Large intestine (tissue), 12 donors: ENCODE measurements at places on chromosomes 12 and 14. TPM values are rescaled to one million over a fixed set of nuclear protein-coding genes. Genes with fewer than 3 reads are reported as not detected.

LIN7A gene
- polyA plus RNA-seq = 10.1 TPM

GLIPR1L1 gene
- 0.27 TPM for polyA plus RNA-seq

LAG3 gene
- 2.1 TPM for polyA plus RNA-seq

OR6C2 gene
- polyA plus RNA-seq = not detected

PPFIA2 gene
- 2.4 TPM for polyA plus RNA-seq

BEST3 gene
- 0.24 TPM for polyA plus RNA-seq

CD69 gene
- polyA plus RNA-seq = 12.3 TPM

GSC gene
- polyA plus RNA-seq = 0.10 TPM

RTN1 gene
- 45.0 TPM for polyA plus RNA-seq

MED6 gene
- 31.6 TPM for polyA plus RNA-seq

DNA sequence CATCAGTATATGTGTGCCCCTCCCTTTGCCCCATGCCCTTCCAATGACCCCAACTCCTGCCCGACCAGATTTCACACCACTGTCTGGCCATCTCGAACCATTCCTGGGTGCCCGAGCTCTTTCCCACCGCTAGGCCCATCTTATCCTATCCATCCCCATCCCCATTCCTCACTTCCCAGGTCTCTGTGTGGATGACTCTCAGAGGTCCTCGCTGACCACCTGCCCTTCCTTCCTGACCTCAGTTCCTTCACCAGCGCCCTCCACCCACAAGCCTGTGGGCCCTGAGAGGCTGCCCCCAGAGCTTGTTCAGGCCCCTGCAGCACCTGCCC, 49.1 kb downstream of the CYP46A1 start:
- H3K4me3 ChIP-seq = no peak overlapping the region
- no peak for DNase-seq
- H3K27ac ChIP-seq = no peak overlapping the region
- H3K4me1 ChIP-seq = peaks cover 30% of the 10 kb centered on the region
- peaks cover 3% of the 10 kb centered on the region for H3K27me3 ChIP-seq
- no peaks in the 10 kb centered on the region for H3K36me3 ChIP-seq

- H3K4me3 ChIP-seq = no peak overlapping the region
- no peaks in the 10 kb centered on the region for H3K27me3 ChIP-seq
- no peak overlapping the region for H3K27ac ChIP-seq
These were observed 3.3 kb downstream of the EEF1AKMT3 start for GRCh38 chr12:57775563-57776246.

GRCh38 chr12:53344824-53345485, 8.8 kb upstream of the SP7 start:
- DNase-seq = no peak
- H3K4me3 ChIP-seq = peak overlapping the region; percentile 50
- H3K27ac ChIP-seq = peak overlapping the region; percentile 33
- peaks cover 7% of the 10 kb centered on the region for H3K4me1 ChIP-seq
- peaks cover 10% of the 10 kb centered on the region for H3K27me3 ChIP-seq

DNA sequence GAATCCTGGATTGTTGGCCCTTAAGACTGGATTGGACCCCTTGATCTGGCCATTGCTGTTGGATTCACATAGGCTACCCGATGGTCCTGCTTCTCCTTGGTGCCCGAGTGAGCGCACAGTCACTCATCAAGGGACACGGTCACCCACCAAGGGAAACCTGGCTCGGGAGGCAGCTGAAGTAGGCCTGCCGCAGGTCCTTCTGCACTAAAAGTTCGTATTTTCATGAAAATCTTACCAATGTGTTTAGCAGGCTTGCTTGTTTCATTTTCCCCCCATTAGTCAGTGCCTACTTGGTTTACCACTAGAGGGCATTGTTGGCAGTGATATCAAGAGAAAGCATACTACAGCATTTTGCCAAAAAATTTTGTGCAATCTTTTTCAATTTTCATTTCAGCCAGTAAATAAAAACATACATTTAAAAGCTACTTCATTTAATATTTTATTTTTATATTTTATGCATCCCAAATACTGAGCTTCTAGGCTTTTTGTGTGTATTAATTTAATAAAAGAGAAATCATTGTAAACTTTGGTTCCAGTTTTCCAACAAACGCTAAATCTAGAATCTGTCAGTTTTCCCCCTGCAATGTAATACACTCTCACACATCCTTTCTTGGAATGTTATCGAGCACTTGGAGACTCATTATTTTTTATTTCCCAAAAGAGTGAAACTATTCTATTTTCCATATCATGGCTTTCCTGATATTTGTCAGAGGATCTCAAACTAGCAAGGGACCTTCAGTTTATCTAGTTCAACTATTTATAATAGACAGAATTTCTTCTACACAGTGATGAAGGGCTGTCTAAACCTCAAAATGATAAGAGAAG, 116.7 kb downstream of the LMNTD1 start:
- H3K4me3 ChIP-seq = peak overlapping the region; percentile 13
- no peaks in the 10 kb centered on the region for H3K36me3 ChIP-seq
- DNase-seq = peak; percentile 58
- peaks cover 17% of the 10 kb centered on the region for H3K4me1 ChIP-seq

- H3K27me3 ChIP-seq = no peaks in the 10 kb centered on the region
- no peaks in the 10 kb centered on the region for H3K4me1 ChIP-seq
- no peak overlapping the region for H3K27ac ChIP-seq
These were observed 316.5 kb upstream of the OR4E1 start for GRCh38 chr14:21990116-21990515.

DNA sequence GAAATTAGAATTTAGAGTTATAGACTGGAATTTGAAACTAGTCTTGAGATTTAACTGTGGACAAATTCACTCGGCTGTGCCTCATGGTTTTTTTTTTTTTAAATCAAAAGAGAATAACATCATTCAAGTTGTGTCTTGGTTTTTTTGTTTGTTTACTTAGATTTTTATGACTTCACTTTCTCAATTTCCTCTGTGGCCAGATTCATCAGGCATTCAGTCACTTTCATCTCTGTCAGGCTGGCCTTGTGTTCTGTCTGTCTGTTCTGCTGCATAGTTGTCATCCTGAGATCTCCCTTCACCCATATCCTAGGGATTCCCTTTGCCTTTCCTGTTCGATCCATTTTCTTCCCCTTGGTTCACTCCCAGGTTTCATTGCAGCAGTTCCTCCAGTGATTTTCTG, 10.0 kb downstream of the MARK3 start:
- H3K4me3 ChIP-seq = no peak overlapping the region
- no peaks in the 10 kb centered on the region for H3K36me3 ChIP-seq
- H3K27me3 ChIP-seq = no peaks in the 10 kb centered on the region
- H3K27ac ChIP-seq = no peak overlapping the region

- H3K36me3 ChIP-seq = no peaks in the 10 kb centered on the region
- no peak overlapping the region for H3K4me3 ChIP-seq
- no peaks in the 10 kb centered on the region for H3K4me1 ChIP-seq
- H3K27ac ChIP-seq = no peak overlapping the region
These were observed 59.4 kb upstream of the AMIGO2 start for GRCh38 chr12:47139000-47139681.

GRCh38 chr14:96515731-96516130, 13.5 kb downstream of the PAPOLA start:
- no peaks in the 10 kb centered on the region for H3K27me3 ChIP-seq
- peaks cover 1% of the 10 kb centered on the region for H3K36me3 ChIP-seq
- peaks cover 7% of the 10 kb centered on the region for H3K4me1 ChIP-seq
- no peak overlapping the region for H3K27ac ChIP-seq
- no peak for DNase-seq
- H3K4me3 ChIP-seq = no peak overlapping the region

- DNase-seq = no peak
- H3K36me3 ChIP-seq = no peaks in the 10 kb centered on the region
- no peak overlapping the region for H3K27ac ChIP-seq
- no peaks in the 10 kb centered on the region for H3K27me3 ChIP-seq
These were observed 1315.2 kb downstream of the LRFN5 start for GRCh38 chr14:42921901-42922300.

- no peak overlapping the region for H3K4me3 ChIP-seq
- H3K36me3 ChIP-seq = no peaks in the 10 kb centered on the region
- H3K27ac ChIP-seq = no peak overlapping the region
- H3K4me1 ChIP-seq = peaks cover 19% of the 10 kb centered on the region
- DNase-seq = peak; percentile 19
These were observed 7.3 kb downstream of the PLD4 start for GRCh38 chr14:104931771-104932675.

GRCh38 chr14:71728386-71728785, 203.8 kb upstream of the RGS6 start:
- no peaks in the 10 kb centered on the region for H3K4me1 ChIP-seq
- no peak overlapping the region for H3K4me3 ChIP-seq
- peaks cover 55% of the 10 kb centered on the region for H3K36me3 ChIP-seq
- DNase-seq = no peak
- H3K27me3 ChIP-seq = no peaks in the 10 kb centered on the region

- no peak overlapping the region for H3K4me3 ChIP-seq
- DNase-seq = no peak
- H3K36me3 ChIP-seq = no peaks in the 10 kb centered on the region
- no peaks in the 10 kb centered on the region for H3K27me3 ChIP-seq
- H3K27ac ChIP-seq = no peak overlapping the region
These were observed 137.6 kb upstream of the PPFIA2 start for GRCh38 chr12:81896771-81897170.

DNA sequence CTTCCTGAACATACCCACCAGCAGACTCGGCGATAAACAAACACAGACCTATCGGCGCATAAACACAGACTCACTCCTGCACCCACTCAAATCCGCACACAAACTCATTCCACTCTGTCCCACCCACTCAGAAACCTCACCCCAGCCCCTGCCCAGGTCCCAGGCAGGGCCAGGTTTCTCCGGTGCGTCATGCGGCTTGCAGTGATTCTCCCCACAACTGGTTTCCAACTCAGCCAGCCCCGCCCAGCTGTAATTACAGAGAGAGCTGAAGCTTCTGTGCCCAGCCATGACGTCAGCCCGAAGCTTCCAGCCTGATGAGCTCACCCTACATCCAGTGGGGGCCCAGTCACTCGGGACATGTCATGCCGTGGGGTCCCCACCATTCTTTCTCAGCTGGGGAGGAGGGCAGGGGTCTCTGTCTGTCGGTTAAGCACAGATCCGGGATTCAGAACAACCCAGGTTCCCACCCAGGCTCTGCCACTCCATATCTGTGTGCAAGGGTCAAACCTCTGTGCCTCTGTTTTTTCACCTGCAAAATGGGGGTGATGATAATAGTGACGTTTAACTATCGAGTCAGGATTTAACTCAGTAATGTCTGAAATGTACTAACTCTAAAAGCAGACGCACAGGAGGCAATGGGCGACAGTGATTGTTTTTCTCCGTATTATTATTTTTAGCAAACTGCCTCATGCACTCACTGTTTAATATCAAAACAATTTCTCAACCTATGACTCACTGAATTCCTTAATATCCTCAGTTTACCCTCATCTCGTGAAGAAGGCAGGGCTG, 2.3 kb upstream of the HSPB8 start:
- H3K27me3 ChIP-seq = peaks cover 24% of the 10 kb centered on the region
- no peaks in the 10 kb centered on the region for H3K36me3 ChIP-seq
- H3K27ac ChIP-seq = no peak overlapping the region
- peak; percentile 64 for DNase-seq
- no peaks in the 10 kb centered on the region for H3K4me1 ChIP-seq
- no peak overlapping the region for H3K4me3 ChIP-seq
